ENCODE measurements at places on chromosomes 1 and 21.

GRCh38 chr1:159960721-159961381 lies 6.8 kb upstream of the SLAMF9 start:
- DNase-seq = no peak

- DNase-seq = no peak
These were observed 249.6 kb downstream of the PLA2G4A start for GRCh38 chr1:187078321-187078720.

GRCh38 chr1:179042087-179042486 lies 16.4 kb downstream of the FAM20B start:
- DNase-seq = no peak

GRCh38 chr1:217813031-217813430 lies 181.9 kb downstream of the SPATA17 start:
- no peak for DNase-seq

GRCh38 chr1:221715321-221716169 lies 26.3 kb downstream of the DUSP10 start:
- no peak for DNase-seq

DNA sequence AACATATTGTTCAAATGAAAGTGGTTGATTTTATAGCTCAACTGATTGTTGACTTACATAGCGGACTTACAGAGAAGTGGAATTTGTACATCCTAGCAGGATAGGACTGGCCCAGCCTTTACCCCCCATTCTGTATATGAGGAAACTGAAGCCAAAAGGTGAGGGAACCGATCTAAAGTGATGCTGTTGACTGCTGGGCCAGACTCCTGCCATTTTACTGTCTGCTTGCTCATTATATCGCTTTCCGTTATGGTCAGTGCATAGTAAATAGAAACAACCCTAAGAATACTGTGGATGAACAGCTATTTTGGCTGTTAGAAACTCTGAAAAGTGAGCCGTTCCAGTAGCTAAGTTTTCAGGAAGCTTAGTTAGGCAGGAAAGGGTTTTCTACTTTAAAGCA lies 31.9 kb downstream of the PRDM2 start:
- no peak for DNase-seq

- DNase-seq = no peak
These were observed 650.4 kb downstream of the LTN1 start for GRCh38 chr21:28342212-28342810.

DNA sequence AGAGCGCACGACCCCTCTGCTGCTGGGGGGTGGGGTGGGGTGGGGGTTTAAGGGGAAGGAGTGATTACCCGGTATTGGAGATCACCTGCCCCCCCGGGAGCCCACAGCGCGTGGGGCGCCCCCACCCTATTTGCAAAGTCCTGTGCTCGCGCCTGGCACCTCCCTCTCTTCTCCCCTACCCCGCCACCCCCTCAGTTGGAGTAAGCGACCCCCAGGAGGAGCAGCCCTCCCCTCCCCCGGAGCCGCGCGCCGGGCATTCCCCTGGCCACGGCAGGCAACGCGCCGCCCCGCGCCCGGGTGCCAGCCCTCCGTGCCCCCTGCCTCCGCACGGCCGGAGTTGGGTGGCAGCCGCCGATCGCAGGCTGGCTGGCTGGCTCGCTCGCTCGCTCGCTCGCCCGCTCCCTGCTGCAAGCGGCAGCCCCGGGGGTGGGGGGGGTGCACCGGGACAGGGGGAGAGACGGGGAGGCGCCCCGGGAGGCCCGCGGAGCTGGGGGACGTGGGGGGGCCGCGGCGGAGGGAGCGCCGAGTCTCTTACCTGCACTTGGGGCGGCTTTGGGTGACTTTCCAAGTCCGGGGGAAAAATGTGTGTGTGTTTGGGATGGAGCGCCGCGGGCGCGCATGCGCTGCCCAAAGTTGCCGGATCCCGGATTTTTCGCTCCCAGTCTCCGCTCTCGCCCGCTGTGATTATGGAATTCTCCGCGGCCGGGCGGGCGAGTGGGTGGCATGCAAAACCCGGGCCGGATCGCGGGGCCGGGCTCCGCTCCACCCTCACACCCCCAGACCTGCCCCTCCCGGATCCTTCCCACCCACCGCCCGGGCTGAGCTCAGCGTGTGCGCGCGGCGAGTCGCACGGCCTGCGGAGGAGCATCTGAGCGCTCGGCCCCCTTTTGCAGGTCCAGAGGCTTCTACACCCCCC lies at the start of gene CASZ1:
Gene CASZ1 (minus strand): TSS at position 618 of the 916 bp plus-strand sequence. CDS start 102,757 bp downstream, outside the sequence.
- DNase-seq = peak; percentile 51

DNA sequence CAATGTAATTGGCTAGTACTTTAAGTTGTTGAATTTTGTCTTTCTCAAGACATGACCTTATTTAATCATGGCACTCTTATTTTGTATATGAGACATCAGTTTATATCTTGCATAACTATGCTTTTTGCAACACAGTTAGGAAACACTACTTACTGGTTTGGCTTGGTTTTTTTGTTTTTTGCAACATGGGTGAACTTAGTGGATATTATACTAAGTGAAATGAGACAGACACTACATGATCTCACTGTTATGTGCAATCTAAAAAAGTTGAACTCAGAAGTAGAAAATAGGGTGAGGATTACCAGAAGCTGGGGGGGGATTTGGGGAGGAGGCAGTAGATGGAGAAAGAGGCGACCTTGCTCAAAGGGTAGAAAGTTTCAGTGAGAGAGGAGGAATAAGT lies 132.1 kb downstream of the PLA2G4A start:
- no peak for DNase-seq

GRCh38 chr1:14215151-14215550 lies 383.3 kb upstream of the KAZN start:
- DNase-seq = no peak

- no peak for DNase-seq
These were observed 82.3 kb downstream of the ITPKB start for GRCh38 chr1:226656601-226657277.

- DNase-seq = no peak
These were observed 9.0 kb downstream of the UMODL1 start for GRCh38 chr21:42079939-42080787.

GRCh38 chr1:41673378-41673777 lies 188.9 kb upstream of the EDN2 start:
- no peak for DNase-seq

DNA sequence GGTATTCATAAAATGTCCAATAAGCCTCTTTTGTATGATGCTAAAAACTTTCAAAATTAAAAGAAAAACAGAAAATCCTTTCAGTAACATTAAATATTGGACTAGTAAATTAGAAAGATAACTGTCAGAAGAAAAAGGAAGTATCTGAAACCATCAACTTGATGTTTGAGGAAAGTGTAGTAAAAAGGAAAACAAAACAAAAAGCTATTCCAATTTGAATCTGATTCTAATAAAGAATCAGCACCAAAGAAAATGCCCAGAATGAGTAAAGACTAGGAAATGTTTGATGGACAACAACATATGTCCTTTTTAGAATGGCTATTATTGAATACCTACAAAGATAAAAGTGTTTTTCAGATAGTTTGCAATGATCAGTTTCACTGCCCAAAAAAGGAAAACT lies 79.9 kb upstream of the RBM34 start:
- no peak for DNase-seq

DNA sequence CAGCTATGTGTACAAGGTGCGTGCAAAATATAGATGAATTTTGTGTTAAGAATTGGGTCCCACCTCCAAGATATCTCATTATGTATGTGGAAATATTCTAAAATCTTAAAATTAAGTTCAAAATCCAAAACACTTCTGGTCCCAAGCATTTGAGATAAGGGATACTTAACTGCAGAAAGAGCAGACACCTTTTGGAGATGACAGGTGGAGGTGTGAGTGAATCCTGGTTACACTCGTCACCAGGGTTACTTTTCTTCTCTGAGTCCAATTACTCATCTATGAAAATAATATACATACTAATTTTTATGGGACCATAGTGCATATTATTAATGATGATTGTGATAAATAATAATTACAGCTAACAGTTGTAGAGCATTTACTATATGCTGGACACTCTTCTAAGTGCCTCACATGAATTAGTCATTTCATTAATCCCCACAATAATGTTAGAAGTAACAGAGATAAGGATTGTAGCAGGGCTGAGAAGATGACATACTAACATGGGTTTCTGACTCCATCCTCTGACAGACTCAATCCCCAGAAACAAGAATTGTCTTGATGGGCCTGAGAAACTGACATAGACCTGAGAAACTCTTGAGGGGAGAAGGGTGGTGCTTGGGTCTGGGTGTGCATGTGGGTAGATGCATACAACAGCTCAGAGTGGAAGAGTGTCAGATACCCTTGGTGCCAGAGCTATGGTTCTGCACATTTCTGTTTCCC lies 8.3 kb upstream of the FASLG start:
- DNase-seq = no peak

GRCh38 chr1:27513528-27513927 lies 23.6 kb upstream of the WASF2 start:
- no peak for DNase-seq

GRCh38 chr1:113958691-113959090 lies 20.6 kb upstream of the OLFML3 start:
- no peak for DNase-seq

DNA sequence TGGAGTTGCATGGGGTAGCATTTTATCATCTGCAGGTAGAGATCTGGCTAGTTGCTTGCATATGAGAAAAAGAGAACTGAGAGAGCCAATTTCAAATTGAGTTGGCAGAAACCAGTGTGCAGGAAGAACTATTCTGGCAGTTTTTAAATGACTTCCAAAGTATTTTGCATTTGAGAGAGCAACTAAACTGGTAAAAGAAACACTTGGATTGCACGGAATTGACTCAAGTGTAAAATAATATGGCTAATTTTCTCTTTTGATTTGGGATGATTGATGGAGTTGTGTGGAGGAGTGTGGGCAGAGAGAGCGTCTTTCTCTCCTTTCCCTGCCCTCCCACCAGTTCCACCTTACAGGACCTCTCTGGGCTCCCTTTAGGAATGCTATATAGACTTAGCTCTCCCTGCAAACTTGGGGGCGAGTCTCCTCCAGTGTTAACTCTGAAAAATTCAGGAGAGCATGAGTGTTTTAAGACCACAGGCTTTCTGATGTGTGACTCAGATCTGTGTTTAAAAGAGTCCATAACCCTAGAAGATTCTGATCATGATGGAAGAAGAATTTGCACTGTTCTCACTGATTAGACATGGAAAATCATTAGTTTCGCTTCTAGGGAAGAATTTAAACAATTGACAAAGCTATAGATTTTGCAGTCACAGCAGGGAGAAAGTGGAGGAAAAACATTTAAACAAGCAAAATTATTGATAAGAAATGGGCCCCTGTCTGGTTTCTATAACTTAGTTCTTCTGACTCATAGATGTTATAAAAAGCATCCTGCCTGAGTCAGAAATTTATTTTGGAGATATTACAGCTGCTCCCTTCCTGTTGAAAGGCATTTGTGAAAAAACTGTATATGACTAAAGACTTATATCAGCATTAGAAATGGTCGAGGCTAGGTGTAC lies 24.9 kb upstream of the CTBS start:
- no peak for DNase-seq

- DNase-seq = no peak
These were observed 162.3 kb downstream of the FMN2 start for GRCh38 chr1:240254006-240254405.

DNA sequence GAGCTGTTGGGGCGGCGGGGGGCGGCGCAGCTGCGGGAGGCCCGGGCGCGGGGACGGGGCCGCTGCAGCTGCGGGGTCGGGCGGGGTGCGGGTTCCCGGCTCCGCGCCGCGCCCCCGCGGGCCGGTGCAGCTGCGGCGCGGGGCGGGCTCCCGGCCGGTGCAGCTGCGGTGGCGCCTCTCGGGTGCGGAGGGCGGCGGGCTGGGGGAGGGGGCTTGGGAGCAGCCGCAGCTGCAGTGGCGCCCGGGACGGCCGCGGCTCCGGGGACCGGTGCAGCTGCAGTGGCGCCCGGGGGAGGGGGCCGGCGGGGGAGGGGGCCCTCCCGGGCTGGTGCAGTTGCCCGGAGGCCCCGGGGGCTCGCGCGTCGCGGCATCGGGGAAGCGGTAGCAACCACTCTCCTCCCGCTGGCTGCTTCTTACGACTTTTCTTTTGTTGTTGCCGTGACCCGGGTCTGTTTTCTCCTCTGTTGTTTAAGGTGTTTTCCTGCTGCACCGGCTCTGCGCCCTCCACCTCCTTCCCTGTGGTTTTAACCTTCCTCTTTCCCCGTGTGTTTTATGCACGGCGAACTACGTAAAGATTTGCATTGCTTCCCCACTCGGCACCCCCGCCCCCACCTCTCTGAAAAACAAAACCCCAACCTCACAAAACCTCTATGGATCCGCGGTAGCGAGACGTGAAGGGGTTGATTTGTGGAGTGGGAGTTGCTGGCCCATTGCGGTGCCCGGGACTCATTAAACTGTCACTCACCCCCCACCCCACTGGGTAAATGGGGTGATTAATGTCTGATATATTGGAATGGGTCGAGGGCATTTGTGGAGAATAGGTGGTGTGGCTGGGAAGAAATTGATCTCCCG lies 1.7 kb upstream of the ZBTB18 start:
- no peak for DNase-seq

DNA sequence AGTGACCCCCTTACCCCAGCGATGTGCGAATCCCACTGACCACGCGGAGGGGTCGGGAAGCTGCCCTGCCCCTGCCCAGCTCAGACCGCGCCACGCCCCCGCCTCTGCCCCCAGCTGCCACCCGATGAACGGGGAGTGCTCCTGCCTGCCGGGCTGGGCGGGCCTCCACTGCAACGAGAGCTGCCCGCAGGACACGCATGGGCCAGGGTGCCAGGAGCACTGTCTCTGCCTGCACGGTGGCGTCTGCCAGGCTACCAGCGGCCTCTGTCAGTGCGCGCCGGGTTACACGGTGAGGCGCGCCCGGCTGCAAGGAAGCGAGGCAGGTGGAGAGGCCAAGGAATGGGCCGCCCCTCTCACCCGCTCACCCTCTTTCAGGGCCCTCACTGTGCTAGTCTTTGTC lies 11.9 kb upstream of the LRRC71 start:
- DNase-seq = no peak

- DNase-seq = no peak
These were observed 37.3 kb downstream of the F13B start for GRCh38 chr1:197029749-197030148.

GRCh38 chr1:104136621-104137020 lies 386.9 kb downstream of the AMY1C start:
- DNase-seq = no peak

- DNase-seq = no peak
These were observed 263.2 kb upstream of the RAB4A start for GRCh38 chr1:229007701-229008100.

DNA sequence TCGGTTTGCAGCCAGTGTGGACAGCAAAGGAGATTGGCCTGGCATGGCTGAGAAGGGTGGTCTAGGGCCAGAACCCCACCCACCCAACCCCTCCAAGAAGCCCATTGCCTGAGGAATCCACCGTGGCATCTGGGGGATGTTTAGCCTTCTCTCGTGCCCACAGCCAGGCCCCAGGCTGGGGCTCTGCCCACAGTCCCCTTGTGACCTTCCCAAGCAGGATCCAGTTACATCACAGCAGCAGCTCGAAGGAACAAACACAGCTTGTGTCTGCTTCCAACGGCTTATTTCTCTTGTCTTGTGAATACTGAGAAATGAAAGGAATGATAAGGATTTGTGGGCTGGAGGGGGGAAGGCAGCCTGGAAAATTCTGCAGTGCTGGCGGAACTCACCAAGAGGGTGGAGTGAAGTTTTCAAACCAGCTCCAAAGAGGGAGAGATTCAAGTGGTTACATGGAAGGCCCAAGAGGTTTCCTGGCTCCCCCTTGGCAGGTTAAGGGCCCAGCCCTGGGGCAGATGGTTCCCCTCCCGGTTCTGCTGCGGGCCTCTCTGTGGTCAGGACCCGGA lies 61.6 kb downstream of the DHRS3 start:
- DNase-seq = peak; percentile 66
